ENCODE measurements at places on chromosomes 4 and X.

DNA sequence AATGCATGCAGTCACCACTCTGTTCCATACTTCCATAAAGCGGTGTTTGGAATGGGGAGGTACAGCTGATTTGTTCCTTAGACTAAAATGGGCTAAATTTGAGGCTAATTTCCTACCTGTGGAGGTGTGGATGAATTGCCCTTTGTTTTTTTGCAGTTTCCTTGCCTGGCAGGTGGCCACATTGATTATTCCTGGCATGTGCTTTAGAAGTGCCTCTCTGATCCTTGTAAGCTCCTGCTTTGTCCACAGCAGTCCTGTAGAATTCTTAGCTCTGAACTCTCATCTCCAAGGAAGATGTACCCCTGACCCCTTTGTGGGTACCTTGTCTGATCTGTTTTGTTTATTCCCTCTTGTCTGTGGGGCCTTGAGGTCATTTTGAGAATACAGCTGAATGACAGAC lies 136.8 kb downstream of the ADGRL3 start:
- no peak for DNase-seq

DNA sequence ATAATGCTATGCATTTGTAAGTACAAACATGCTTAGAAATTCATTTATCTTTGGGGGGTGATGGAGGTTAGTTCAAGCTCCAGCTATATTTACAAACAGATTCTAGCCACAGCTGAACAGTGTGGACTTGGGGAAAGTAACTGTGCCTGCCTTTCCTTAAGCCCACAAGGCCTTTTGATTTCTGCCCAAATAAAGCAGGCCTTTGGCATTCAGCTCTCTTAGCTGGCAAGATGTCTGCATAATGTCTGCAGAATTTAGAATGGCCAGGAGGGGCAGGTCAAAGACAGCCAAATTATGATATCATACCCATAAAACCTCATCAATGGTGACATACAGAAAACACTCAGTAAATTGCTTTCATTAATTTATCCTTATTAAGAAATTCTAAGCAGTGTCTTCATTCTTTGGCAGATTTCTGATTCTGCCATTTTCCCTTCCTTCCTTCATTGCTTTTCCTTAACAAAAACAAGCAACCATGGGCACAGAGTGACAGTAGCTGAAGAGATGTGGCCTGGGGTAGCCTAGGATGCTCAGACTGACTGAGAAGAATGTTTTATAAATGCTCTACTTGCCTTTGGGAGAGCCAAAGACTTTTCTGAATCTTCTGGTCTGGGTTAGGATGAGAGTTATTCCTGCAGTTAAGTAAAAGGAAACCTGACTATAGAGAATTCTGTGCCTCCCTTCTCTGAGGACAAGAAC lies 538.7 kb upstream of the NR3C2 start:
- DNase-seq, result no peak

DNA sequence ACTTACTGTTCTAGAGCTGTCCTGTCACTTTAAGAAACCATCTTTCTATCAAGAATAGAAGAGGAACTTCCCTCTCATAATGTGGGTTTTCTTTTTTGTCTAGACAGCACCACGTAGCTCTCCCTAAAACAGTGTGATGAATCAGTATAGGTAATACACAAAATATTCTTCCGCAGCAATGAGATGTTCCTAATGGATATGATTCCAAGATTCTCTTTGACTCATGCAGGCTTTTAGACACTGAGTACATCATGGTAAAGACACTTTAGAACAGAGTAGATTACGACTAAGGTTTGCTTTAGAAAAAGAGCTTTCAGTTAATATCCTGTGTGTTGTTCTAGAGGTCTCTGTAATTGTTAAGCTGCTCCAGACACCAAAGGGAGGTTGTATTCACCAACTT lies 69.8 kb downstream of the PTTG2 start:
- DNase-seq, result no peak

GRCh38 chrX:134520860-134521390 lies 61.0 kb downstream of the HPRT1 start:
- peak; percentile 44 for DNase-seq

DNA sequence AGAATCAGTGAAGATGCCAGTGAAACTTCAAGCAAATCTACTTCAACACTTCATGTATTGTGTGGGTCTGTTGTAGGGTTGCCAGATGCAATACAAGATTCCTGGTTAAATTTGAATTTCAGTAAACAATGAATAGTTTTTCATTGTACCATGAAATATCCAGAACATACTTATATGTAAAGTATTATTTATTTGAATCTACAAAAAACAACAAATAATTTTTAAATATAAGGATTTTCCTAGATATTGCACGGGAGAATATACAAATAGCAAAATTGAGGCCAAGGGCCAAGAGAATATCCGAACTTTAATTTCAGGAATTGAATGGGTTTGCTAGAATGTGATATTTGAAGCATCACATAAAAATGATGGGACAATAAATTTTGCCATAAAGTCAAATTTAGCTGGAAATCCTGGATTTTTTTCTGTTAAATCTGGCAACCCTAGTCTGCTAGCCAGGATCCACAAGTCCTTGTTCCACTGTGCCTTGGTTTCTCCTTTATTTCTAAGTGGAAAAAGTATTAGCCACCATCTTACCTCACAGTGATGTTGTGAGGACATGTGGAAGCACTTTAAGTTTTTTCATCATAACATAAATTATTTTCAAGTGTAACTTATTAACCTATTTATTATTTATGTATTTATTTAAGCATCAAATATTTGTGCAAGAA lies 2.3 kb downstream of the CXCL8 start:
- DNase-seq, result no peak

GRCh38 chr4:141329174-141329569 lies 108.5 kb downstream of the ZNF330 start:
- DNase-seq, result no peak

All from SJCRH30 (cell line).